Vagina (tissue), 2 donors: ENCODE measurements at places on chromosomes 12 and 14. TPM values are rescaled to one million over a fixed set of nuclear protein-coding genes. Genes with fewer than 3 reads are reported as not detected.

Gene GLIPR1L2
- 1.2 TPM for total RNA-seq

DNA sequence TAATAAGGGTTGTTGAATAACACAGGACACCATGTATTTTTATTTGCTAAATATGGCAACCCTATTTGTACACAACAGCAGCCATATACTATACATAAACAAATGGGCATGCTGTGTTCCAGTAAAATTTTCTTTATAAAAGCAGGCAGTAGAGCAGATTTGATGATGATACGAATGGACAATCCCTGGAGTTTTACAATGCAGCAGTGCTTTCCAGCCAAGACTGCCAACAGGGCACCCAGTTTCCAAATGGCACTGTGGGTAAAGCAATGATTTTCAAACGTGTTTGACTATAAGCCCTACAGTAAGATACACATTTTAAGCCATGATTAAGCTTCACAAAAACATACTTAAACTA is 282.7 kb downstream of the NUAK1 start:
- H3K27me3 ChIP-seq: no peaks in the 10 kb centered on the region
- H3K4me1 ChIP-seq: peaks cover 10% of the 10 kb centered on the region
- no peak overlapping the region for H3K27ac ChIP-seq
- DNase-seq: no peak
- no peaks in the 10 kb centered on the region for H3K36me3 ChIP-seq

Gene CDKN3
- total RNA-seq: 6.6 TPM

GRCh38 chr12:124938587-124938986 is 24.1 kb upstream of the UBC start:
- H3K27me3 ChIP-seq: no peaks in the 10 kb centered on the region
- H3K27ac ChIP-seq: peak overlapping the region; percentile 97

GRCh38 chr12:108839890-108840230 is 17.5 kb downstream of the SSH1 start:
- no peaks in the 10 kb centered on the region for H3K27me3 ChIP-seq
- H3K36me3 ChIP-seq: no peaks in the 10 kb centered on the region
- peak overlapping the region; percentile 92 for H3K27ac ChIP-seq
- no peak overlapping the region for H3K4me3 ChIP-seq

DNA sequence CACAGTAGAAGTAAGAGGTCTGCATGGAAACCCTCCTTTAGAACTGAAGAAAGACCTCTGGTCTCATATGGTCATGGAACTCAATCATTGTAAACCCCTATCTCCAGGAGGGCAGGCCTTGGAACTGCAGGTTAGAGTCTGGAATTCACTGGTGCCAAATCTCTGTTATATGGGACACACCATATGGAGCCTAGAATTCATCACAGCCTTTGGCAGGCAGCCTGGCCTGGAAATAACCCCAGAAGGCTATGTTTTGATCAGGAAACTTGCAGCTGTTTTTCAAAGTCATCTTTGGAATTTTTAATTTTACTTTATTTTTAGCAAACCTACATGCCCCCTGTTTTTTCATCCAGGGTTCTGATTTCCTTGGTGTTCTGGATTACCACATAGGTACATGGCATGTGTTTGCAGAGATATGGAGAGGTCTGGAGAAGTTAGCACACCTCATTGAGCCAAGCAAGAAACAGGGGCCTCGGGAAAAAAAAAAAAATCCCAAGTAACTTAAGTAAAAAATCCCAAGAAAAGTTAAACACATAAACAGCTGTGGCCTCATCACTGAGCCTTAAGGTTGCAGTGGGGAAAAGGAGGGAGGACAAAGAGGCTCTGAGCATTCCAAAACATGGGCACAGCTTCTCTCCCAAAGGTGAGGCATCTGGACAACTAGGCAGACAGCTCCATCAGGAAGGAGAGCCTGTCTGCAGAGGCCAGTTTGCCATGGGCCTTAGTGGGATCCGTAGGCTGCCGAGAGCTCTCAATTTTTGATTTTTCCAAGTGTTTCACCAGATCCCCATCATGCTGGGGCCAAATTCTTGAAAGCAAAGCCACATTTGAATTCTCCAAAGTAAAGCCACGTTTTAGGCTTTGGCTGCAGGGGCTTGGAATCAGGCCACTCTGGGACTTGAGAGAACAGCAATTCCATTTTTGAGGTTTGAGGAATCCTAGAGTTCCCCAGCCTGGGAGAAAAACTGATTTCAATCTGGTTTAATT is 339.6 kb upstream of the TBX3 start:
- H3K27me3 ChIP-seq: no peaks in the 10 kb centered on the region
- H3K4me3 ChIP-seq: no peak overlapping the region
- H3K36me3 ChIP-seq: no peaks in the 10 kb centered on the region
- H3K4me1 ChIP-seq: peaks cover 11% of the 10 kb centered on the region

DNA sequence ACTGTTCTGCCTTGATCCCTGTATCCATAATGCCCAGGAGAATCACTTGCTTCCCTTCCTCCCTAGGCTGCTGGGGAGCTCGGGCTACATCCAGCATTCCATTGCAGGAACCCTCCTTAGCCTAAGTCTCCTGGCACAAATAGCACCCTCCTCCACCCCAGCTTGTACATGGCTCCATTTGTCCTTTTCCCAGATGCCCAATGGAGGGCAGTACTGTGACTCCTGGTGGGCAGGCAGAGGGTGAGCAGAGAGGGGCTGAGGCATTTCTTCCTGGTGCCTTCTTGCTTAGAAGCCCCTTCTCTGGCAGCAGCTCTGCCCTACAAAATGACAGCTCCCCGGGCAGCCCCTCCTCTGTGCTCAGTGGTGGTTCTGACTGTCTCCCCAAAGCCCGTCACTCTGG is 86.5 kb downstream of the RBM19 start:
- no peak overlapping the region for H3K4me3 ChIP-seq
- no peaks in the 10 kb centered on the region for H3K36me3 ChIP-seq
- no peak for DNase-seq
- H3K4me1 ChIP-seq: peaks cover 11% of the 10 kb centered on the region
- no peak overlapping the region for H3K27ac ChIP-seq

- DNase-seq: no peak
- H3K36me3 ChIP-seq: no peaks in the 10 kb centered on the region
- no peaks in the 10 kb centered on the region for H3K4me1 ChIP-seq
- no peak overlapping the region for H3K27ac ChIP-seq
Measured at GRCh38 chr12:3987571-3987970, 114.4 kb upstream of the PARP11 start.

Gene SMCO2
- not detected for total RNA-seq

Gene CACNA2D4
- total RNA-seq: 2.2 TPM

GRCh38 chr12:94832780-94833681 is 170.5 kb downstream of the NDUFA12 start:
- DNase-seq: peak; percentile 60
- H3K27me3 ChIP-seq: no peaks in the 10 kb centered on the region
- H3K4me3 ChIP-seq: no peak overlapping the region
- H3K36me3 ChIP-seq: no peaks in the 10 kb centered on the region

Gene SRRM4
- total RNA-seq: under 0.01 TPM

DNA sequence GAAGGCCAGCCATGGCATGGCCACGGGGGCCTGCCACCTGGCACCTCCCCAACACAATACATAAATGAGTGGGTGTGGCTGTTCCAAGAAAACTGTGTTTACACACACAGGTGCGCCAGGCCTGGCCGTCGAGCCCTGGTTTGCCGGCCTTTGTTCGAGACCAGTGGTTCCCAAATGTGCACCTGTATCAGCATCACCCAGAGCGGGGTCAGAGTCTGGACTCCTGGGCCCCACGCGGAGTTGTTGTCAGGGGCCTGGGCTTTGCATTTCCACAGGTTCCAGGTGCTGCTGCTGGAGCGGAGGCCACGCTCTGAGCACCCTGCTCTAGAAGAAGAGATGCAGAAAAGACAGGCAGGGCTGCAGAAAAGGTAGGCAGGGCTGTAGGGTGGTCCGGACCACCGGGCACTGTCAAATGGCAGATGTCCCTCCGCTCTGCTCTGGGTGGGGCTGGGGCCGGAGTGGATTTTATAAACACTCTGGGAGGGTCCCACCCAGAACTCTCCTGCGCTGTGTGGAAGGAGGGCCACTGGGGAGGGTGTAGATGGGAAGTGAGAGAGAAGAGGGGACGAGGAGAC is 4.2 kb upstream of the ASPG start:
- no peaks in the 10 kb centered on the region for H3K36me3 ChIP-seq
- no peak overlapping the region for H3K4me3 ChIP-seq
- peaks cover 4% of the 10 kb centered on the region for H3K4me1 ChIP-seq
- H3K27me3 ChIP-seq: peaks cover under 1% of the 10 kb centered on the region
- DNase-seq: no peak

DNA sequence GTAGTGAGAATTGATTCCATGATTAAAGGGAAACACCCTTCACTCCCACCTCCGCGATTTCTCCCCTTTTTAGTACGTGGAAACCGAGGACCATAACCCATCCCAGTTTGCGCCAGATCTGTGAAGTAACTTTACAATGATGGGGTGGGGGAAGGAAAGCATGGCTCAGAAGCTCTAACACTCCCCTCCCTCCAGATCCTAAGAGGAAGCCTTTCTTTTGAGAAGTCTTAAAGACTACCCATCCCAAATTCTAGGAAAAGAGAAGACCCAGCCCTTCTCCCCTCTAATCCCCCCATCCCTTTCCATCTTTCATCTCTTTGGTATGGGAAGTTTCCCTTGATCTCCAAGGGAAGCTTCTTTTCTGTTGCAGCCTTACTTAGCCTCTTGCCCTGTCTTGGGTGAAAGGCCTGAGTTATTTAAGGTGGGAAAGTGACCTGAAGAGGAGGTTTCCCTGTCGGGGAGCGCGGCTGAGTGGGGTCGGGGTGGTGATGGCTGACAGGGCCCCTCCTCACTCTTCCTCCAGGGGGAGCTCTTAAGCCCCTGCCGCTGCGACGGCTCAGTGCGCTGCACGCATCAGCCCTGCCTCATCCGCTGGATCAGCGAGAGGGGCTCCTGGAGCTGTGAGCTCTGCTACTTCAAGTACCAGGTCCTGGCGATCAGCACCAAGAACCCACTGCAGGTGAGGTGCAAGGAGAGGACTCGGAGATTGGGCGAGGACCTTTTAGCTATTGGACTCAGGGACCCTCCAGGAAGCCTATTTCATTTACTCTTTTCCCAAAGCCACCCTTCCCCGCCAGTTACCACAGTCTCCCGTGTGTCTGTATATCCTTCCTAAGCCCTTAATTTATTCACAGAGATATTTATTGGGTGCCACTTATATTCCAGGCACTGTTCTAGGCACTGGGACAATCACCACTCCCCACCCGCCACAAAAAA is 1.8 kb downstream of the MARCHF9 start:
- H3K27ac ChIP-seq: no peak overlapping the region
- peaks cover 34% of the 10 kb centered on the region for H3K4me1 ChIP-seq
- DNase-seq: no peak
- peak overlapping the region; percentile 75 for H3K4me3 ChIP-seq
- no peaks in the 10 kb centered on the region for H3K36me3 ChIP-seq

GRCh38 chr12:120826335-120826734 is 77.8 kb downstream of the SPPL3 start:
- H3K27ac ChIP-seq: no peak overlapping the region
- DNase-seq: no peak
- no peaks in the 10 kb centered on the region for H3K27me3 ChIP-seq
- no peak overlapping the region for H3K4me3 ChIP-seq
- peaks cover 19% of the 10 kb centered on the region for H3K4me1 ChIP-seq

GRCh38 chr12:130661486-130662255 is 54.4 kb downstream of the RIMBP2 start:
- H3K27me3 ChIP-seq: no peaks in the 10 kb centered on the region
- H3K36me3 ChIP-seq: no peaks in the 10 kb centered on the region
- H3K27ac ChIP-seq: no peak overlapping the region
- no peak for DNase-seq

GRCh38 chr14:34662561-34663088 is 32.7 kb upstream of the SNX6 start:
- H3K27ac ChIP-seq: no peak overlapping the region
- H3K27me3 ChIP-seq: no peaks in the 10 kb centered on the region
- H3K4me1 ChIP-seq: no peaks in the 10 kb centered on the region
- H3K4me3 ChIP-seq: no peak overlapping the region

DNA sequence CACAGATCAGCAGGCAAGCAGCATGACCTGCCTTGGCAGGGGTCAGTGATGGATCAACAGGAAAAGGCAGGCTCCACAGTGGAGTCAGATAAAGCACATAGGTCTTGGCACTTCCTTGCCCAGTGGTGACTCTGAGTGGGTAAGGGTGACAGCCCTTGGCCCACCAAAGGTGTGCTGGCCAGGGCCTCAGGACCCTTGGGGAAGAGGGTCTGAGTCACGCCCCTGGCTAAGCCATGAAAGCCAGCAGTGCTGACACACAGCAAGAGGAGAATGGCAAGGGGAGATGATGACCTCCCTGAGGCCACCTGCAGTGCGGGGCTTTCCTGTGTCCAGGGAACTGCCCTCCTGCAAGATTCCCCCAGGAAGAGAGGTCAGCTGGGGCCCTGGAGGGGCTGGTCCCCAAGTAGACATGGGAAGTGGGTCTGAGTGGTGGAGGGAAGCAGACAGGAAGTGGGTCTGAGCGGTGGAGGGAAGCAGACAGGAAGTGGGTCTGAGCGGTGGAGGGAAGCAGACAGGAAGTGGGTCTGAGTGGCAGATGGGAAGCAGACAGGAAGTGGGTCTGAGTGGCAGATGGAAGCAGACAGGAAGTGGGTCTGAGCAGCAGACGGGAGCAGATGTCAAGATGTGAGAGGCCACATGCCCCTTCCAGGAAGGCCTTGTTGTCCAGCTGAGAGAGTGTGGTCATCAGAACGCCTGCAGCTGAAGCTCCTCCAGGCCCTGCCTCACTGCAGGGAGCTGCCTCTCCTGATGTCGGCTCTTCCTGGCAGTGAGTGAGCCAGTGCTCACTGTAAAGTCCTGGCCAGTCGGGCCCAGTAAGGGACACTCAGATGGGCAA is 34.8 kb downstream of the DIO3 start:
- no peaks in the 10 kb centered on the region for H3K4me1 ChIP-seq
- no peak overlapping the region for H3K27ac ChIP-seq
- no peaks in the 10 kb centered on the region for H3K36me3 ChIP-seq
- DNase-seq: peak; percentile 77
- no peak overlapping the region for H3K4me3 ChIP-seq

DNA sequence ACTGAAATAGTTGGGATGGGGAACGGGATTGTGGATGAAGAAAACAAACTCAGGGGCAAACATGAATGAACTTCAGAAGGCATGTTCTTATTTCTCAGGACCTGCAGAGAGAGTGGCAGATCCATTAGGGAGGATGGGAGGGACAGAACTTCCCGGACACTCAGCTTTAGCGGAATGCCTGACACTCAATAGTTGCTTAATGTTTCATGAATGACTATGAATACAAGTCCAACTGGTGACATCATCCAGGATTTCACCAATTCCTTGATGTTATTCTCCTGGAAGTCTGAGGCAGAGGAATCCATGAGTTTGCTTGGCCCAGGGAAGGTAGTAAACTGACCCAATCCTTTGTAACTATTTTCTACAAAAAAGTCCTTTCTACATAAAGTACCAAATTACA is 37.8 kb upstream of the LRRC10 start:
- H3K36me3 ChIP-seq: no peaks in the 10 kb centered on the region
- H3K4me3 ChIP-seq: no peak overlapping the region
- H3K4me1 ChIP-seq: no peaks in the 10 kb centered on the region
- H3K27me3 ChIP-seq: no peaks in the 10 kb centered on the region

DNA sequence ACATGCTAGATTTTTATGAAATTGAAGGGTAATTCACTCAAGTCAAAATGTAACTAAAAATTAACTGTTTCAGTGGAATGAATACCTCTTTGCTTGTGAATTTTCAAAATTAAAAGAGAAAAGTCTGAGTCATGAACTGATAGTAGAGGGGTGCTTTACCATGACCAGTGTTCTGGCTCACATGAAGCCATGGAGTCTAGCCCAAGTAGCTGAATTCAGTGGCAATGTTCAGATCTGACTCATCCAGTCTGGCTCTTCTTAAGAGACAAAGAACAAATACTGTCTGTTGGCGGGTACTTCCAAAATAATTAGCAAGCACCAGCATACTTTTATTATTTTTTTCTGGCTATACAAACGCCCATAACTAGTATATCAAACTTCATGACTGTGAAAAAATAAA is 366.3 kb upstream of the GARIN6 start:
- H3K4me1 ChIP-seq: no peaks in the 10 kb centered on the region
- no peaks in the 10 kb centered on the region for H3K36me3 ChIP-seq
- no peak overlapping the region for H3K4me3 ChIP-seq
- no peak for DNase-seq
- H3K27ac ChIP-seq: no peak overlapping the region
